ENCODE measurements at places on chromosomes 2 and 18.

DNA sequence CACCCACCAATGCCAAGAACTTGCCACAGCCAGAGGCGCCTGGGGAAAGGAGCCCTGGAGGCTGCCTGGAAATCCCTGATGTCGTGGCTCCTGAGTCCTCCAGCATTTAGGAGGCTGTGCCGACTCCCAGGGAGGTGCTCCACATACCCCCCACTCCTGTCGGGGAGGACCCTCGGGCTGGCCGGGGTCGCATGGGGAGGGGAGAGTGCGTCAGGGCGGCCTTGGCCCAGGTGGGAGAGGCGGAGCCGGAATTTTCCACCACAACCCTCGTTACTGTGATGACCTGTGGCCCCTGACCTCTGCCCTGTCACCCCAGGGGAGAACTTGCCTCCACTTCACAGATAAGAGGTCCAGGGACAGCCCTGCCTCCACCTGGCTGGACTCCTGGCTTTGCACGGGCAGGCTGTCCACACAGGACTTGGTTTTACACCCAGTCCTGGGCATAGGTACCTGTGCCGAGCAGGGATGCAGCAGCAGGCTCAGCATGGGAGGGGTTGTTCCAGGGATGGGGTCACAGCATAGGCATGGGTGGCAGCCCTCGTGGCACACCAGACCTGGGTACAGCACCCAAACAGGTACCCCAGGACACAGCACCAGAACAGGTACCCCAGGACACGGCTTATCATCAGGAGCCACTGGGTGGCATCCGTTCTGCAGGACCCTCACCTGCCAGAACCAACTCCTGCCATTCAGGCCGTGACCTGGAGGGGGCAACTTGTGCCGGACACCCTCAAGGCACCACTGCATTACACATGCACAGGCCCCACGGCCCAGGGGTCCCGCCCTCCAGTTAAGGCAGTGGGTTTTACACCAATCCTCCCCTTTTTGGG, 12.3 kb upstream of the AGXT start:
- no peak for DNase-seq

- DNase-seq = no peak
Observed at GRCh38 chr2:49938268-49938667, 784.0 kb upstream of the FSHR start.

- DNase-seq = no peak
Observed at GRCh38 chr18:79903071-79903635, 48.3 kb downstream of the SLC66A2 start.

DNA sequence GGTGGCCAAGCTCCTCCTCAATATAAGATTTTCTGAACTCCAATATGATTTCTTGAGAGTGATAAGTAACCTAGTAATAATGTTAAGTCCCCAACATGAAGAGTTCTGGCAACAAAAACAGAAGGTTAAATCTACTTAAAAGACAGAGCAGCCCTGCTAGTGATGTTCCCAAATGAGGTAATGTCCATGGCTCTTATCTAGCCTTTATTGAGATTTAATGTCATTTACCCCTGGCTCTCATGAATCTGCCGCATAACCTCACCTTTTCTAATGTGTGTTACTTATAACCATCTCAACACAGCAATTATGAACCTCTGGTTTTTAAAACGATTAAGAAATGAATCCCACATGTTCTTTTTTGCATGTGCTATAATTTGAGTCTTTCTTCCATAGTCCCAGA, 167.5 kb upstream of the ZFP36L2 start:
- DNase-seq = no peak

DNA sequence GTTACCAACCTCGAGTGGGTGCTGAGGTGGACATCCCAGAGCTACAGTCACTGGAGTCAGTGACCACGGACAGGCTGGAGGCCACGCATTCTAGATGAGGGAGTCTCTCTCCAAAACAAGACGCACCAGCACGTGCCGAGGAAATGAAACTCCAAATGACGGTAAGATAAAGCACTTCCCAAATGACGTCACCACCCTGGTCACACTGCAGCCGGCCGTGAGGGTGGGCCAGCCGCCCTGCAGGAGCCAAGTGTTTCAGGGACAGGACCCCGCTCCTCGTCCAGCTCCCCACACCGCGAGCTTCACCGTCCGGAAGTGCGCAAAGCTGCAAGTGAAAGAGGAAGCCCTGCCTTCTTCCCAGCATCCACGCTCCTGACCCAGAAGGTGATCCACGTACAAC, 99.4 kb downstream of the ZNF516 start:
- DNase-seq = no peak

- no peak for DNase-seq
Observed at GRCh38 chr2:62974999-62975398, 75.6 kb upstream of the OTX1 start.

- DNase-seq = no peak
Observed at GRCh38 chr2:72788756-72789155, 37.1 kb downstream of the EXOC6B start.

DNA sequence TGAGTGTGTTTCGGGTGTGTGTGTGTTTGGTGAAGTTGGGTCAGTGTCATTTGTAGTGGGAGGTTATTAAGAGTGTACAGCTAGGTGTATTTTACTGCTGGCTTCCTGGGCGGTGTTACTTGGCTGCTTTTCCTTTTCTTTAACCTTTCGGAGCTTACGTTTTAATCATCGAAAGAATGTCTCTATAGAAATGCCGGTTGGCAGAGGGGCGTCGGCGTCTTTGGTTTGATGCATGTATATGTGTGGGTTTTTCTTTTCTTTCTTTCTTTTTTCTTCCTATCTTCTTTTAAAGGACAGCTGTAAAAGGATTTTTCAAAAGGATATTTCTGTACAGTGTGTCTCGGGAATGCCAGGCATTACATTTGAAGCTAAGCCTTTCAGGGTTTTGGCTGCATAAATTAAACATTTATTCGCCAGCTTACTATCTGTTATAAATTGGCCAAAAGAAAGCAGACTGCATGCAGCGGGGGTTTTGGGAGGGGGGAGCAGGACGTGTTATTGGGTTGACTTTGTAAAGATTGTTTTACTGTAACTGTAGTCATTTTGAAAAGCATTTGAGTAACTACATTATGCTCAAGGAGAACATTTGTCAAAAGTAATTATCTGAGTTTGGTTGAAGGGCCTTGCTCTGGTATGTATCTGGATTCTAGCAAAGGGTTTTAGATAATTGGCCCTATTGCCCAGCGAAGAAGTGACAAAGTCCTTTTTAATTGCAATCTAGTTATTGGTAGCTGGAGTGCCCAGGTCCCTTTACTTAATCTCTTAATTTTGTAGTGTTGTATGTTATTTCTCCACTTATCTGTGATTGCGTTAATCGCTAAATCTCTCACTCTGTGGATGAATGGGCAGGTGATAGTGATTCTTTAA, 1.6 kb downstream of the ASXL3 start:
- DNase-seq = no peak

DNA sequence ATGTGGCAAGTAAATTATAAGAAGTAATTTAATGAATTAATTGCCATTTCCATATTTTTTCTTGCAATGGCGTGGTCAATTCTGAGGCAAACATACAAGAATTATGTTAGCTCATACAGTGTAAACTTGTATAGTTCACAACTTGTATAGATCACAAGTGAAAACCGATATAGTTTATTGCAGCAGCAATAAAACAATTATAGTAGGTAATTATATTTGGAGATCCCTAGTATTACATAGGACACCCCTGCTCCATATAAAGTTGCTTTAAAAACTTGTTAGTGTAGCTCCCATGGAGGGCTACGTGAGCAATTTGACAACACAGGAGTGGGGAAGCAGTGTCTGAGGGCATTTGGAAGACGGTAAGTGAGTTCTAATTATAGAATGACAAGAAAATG, 288.2 kb downstream of the SOCS6 start:
- DNase-seq = no peak

- no peak for DNase-seq
Observed at GRCh38 chr2:107669335-107669734, 157.4 kb upstream of the RGPD4 start.

- DNase-seq = no peak
Observed at GRCh38 chr2:22626621-22627020, 758.4 kb upstream of the KLHL29 start.

DNA sequence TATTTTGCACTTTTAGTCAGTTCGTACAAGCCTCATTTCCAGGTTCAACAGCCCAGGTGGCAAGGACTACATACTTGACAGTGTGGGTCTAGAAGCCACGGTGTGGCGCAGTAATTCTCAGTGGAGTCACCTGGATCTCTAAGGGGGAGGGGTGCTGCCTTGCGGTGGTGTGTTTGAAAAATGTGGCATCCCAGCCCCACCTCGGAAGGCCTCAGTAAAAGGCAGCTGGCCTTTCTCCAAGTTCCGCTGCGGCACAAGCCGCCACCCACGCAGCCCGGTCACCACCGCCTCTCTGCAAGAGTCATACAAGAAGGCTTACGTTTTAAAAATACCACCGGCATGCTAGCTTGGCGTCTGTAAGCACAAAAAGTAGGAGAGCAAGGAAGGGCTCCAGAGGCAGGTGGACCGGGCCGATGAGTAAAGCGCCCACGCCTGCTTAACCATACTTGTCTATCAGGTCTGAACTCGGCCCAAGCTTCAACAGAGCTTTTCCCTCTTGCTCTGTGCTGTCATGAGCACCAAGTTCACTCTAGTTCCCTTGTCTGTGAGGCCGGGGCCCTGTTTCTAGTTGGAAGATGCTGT, 49.5 kb downstream of the SPRED2 start:
- DNase-seq = no peak

- no peak for DNase-seq
Observed at GRCh38 chr2:166372046-166372445, 3.7 kb downstream of the SCN9A start.

DNA sequence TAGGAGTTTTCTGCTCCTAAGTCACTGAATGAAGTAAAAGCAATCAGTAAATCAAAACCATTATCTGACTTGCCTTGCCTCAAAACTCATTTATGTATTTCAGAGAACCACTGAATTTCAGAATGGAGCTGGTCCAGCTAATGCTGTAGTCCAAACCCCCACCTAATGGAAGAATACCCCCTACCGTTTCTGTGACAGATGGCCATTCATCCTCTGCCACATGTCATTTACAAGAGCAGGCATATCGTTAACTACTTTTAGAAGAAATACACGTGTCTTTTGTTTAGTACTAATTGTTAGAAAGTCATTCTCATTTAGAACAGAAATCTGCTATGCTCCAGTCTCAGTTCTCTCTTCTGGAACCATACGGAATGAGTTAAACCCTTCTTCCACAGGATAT, 12.8 kb upstream of the GALNT5 start:
- DNase-seq = no peak

DNA sequence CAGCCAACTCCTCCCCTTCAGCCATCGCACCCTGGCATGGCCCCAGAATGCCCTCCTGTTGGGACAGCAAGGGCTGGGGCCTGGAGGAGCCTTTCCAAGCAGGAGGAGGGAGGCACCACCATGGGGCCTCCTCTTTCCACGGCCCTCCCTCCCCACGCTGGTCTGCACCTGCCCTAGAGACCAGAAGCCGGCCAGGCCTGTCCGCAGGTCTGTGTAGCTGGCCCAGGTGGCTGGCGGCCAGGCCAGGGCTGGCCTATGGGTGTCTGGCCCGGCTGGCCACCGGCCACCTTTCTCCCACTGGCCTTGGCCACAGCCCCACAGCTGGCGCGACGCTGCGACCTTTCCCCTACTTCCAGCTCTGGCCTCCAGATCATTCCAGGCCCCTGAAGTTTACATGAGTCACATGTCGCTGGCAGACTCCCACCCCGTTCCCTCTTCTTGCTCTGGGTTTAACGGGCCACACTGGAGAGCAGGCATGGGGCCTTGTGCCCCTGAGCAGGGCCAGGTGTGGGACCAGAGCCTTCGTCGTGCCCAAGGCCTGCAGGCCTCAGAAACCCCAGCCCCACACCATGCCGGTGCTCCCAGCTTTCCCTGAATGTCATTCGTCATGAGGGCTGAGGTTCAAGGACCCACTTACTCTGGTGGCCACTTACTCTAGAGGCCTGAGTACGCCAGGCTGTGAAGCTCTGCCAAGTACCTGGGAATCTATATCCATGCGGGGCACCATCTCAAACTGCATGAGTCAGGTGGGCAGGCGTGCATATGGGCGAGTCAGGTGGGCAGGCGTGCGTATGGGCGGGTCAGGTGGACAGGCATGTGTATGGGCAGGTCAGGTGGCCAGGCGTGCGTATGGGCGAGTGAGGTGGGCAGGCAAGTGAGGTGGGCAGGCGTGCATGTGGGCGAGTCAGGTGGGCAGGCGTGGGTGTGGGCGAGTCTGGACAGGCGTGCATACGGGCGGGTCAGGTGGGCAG, 33.3 kb upstream of the KLF11 start:
- no peak for DNase-seq

- DNase-seq = no peak
Observed at GRCh38 chr18:23595591-23595990, 9.3 kb upstream of the NPC1 start.

GRCh38 chr18:47390410-47391024, 139.1 kb upstream of the SKOR2 start:
- DNase-seq = no peak
